ENCODE measurements at places on chromosomes 5 and 9. TPM values are rescaled to one million over a fixed set of nuclear protein-coding genes. Genes with fewer than 3 reads are reported as not detected.

DNA sequence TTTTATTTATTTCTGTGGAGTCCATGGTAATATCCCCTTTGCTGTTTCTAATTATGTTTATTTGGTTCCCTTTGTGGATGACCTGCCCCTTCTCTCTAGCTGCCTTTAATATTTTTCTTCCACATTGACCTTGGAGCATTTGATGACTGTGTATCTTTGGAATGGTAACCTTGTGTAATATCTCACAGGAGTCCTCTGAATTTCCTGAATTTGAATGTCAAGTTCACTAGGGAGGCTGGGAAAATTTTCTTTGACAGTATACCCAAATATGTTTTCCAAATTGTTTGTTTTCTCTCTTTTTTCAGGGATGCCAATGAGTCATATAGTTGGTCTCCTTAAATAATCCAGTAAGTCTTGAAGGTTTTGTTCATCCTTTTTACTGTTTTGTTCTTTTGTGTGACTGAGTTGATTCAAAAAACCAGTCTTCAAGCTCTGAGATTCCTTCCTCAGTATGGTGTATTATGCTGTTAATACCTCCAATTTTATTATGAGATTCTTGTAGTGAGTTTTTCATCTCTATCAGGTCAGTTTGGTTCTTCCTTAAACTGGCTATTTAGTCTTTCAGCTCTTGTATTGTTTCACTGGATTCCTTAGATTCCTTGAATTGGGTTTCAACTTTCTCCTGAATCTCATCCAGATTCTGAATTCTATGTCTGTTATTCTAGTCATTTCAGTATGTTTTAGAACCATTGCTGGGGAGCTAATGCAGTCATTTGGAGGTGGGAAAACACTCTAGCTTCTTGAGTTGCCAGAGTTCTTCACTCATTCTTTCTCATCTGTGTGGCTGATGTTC, 349.0 kb upstream of the TARS1 start:
- no peak for ATAC-seq

DNA sequence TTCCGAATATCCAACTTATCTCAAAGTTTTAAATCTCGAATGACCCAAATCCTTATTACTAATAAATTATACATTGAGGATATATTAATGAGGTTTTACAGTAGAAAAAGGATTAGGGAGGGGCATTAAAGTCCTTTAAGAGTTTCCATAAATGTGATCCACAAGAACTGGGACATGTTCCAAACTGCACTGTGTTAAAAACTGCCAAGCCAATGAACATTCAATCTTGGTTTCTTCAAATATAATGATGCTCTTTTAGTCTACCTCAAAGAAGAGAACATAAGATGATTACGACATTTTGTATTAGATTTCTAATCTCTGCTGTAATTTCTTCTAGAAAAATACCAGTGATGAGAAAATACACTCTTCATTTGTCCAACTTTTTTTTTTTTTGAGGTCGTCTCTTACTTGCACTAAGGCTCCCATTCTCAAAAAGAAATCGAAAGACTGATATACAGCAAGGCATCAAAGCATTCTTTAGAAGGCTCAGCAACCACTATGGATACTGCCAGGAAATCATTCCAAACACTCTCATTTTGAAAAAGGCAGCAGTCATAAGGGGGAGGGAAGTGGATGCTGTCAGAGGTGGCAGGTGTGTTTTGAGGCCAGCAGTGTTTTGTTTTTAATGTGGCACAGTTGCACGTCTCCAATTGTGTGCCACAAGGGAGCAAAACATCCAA, 1.7 kb downstream of the PTAR1 start:
- no peak for ATAC-seq

GRCh38 chr5:164722702-164723101, 1217.3 kb downstream of the MAT2B start:
- ATAC-seq: no peak

Gene PCDHAC1
- total RNA-seq: 0.04 TPM

Gene CXCL14
- 179 TPM for total RNA-seq

GRCh38 chr9:117204971-117205370, 209.9 kb downstream of the ASTN2 start:
- no peak for ATAC-seq

DNA sequence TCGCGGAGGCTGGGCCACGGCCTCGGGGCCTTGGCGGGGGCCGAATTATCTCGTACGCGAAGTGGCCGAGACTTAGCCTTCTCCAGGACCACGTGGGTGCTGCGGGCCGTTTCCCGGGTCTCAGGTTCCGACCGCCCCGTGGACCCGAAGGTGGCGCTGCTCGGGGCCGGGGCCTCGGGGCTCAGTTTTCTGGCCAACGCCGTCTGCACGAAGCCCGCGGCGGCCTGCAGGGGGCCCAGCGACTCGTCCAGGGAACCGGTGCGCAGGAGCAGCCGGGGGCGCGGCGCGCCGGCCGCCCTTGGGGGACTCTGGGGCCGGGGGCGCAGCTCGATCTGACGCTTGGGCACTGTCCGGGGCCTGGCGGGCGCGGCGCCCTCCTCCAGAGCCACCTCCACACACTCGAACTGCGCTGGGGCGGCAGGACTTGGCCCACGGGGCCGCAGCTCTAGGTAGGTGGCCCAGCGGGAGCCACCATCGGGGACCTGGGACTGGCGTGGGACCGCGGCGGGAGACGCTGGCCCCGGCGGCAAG, 716 bp downstream of the PROB1 start:
- ATAC-seq: peak; percentile 1

GRCh38 chr5:135541807-135542502, 6.2 kb upstream of the NEUROG1 start:
- ATAC-seq: no peak

GRCh38 chr5:126449751-126450271, 26.6 kb downstream of the GRAMD2B start:
- ATAC-seq: peak; percentile 90

GRCh38 chr5:178895615-178896571, at the start of gene ZFP2:
TSS of gene ZFP2 (plus strand) at chr5:178895913. CDS start at chr5:178931314, 35,401 bp downstream.
- peak; percentile 88 for ATAC-seq

DNA sequence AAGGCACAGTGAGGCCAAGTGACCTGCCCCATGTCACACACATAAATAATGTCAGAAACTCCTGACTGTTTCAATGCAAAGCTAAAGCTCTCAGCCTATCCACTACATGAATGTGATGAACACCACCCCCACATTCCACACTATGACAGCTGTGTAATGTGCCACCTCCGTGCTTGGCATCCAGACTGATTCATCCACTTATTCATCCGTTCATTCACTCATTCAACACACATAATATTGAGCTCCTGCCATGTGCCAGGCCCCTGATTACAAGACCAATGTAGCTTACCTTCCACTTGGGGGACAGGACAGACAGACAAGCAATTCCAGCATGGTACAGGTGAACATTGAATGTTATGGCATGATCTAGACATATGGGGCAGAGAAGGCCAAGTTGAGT, 46.2 kb upstream of the FABP6 start:
- peak; percentile 41 for ATAC-seq

All from esophagus mucosa (tissue), 1 donor.